IPS-NIHi11 (cell line): ENCODE measurements at places on chromosomes 6 and 20.
A peak's percentile ranks its signal among the peaks of the same experiment; 100 is the strongest.

- no peak for DNase-seq
Measured at GRCh38 chr6:159646733-159647132, 46.3 kb downstream of the SOD2 start.

DNA sequence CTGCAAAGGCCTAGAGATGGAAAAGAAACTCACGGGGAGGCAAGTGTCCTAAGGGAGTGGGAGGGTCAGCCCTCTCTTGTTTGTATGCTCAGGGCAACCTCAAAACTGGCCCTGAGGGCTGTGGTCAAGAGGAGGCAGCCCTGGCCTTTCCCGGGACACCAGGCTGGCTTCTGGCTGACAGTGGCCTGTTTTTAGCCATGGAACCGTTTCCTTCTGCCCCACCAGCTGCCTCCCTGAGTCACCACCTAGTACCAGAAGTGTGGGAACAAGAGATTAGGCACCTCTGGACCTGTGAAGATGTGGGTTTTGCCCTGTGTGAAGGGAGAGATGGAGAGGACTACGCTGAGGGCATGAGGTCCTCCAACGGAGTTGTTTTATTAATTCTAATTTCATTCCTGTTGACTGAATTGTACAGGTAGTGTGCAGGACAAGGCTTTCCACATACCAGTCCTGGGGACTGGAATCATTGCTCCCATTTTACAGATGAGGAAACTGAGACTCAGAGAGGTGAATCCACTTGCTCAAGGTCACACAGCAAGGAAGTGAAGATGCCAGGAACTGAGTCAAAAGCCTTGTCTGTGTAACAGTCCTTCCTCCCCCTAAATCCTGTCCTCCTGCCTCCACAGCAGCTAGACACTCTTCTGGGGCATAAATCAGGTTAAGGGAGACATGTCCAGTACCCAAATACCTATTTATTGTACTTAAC lies 5.5 kb downstream of the FOXS1 start:
- no peak for DNase-seq

- no peak for DNase-seq
Measured at GRCh38 chr20:13284830-13285229, 63.8 kb downstream of the ISM1 start.

GRCh38 chr6:118086159-118086558 lies 179.1 kb downstream of the SLC35F1 start:
- DNase-seq: no peak

DNA sequence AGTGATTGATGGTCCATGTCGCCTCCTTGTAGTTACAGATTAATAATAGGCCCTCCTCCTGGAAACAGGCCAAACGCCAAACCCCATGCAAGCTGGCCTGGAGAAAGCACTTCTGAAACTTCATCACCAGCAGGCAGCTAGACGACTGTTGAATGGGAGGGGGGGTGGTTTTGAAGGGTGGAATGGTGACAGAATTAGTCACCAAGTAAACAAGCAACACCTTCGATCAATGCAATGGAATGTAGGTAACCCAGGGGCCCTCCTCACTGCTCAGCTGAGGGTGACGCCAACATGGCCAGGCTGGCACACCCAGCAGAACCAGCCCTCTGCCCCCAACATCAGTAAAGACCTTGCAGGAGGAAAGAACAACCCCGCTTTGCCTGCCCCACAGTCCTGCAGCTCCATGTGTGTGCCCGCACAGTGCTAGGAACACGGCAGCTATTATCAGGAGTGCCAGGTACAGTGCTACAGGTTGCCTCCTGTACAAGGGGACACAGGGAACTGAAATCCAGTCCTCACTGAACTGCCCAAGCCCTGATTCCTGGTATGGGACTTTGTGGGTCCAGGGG lies 2.7 kb downstream of the BCAS1 start:
- DNase-seq: peak; percentile 68

DNA sequence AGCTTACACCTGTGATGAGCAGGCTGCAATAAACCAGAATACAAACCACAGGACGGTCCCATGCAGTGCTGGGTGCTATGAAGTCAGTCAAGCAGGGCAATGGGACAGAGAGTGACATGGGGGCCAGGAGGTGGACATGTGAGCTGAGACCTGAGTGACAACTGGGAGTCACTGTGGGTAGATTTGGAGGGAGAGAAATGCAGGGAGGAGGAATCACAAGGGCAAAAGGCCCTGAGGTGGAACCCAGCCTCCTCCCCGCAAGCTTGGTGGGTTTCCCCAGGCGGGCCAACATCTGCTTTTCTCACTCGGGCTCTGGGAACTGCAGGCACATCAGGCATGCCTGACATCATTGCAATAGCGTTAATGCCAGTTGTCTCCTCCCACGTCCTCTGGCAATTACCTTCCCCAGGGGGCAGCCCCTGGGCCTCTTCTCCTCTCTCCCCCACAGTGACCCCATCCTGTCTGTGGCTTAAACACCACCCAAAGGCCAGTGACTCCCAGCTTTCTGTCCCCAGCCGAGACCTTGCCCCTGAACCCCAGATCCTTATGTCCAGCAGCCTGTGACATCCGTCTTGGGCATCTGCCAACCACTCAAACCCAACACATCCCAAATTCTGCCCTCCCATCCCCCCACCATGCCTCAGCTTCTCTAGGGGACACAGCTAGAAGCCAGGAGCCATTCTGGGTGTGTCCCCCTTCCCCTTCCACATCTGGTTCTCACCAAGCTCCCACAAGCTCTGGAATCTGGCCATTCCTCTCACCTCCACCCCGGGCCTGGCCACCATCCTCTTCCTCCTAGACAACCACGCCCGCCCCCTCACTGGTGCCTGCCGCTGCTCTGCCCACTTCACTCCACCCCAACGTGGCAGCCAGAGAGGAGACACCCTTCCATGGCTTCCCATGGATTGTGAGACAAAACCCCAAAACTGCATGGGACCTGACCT lies 28.2 kb downstream of the PDRG1 start:
- no peak for DNase-seq

- DNase-seq: no peak
Measured at GRCh38 chr6:38503960-38504682, 135.6 kb downstream of the BTBD9 start.

DNA sequence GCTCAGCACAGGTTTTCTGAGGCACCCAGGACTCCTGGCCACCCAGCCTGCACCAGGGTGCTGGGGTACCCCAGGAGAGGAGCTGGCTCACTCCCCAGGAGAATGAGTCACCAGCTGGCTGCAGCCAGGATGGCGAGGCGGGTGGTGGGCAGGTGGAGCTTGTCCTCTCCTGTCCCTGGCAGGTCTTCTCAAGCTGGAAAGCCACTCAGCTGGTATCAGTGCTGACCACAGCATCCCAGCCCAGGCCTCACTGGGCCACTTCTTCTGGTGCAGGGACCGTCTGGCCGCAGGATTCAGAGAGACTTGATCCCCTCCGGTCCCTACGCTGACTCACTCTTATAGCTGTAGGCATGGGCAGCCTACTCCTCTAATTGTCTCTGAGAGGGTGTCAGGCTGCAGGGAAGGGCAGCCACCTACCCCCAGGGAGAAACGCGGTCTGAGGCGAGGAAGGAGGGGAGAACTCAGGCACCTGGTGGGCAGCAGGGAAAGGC lies 22.2 kb downstream of the TFEB start:
- peak; percentile 42 for DNase-seq

DNA sequence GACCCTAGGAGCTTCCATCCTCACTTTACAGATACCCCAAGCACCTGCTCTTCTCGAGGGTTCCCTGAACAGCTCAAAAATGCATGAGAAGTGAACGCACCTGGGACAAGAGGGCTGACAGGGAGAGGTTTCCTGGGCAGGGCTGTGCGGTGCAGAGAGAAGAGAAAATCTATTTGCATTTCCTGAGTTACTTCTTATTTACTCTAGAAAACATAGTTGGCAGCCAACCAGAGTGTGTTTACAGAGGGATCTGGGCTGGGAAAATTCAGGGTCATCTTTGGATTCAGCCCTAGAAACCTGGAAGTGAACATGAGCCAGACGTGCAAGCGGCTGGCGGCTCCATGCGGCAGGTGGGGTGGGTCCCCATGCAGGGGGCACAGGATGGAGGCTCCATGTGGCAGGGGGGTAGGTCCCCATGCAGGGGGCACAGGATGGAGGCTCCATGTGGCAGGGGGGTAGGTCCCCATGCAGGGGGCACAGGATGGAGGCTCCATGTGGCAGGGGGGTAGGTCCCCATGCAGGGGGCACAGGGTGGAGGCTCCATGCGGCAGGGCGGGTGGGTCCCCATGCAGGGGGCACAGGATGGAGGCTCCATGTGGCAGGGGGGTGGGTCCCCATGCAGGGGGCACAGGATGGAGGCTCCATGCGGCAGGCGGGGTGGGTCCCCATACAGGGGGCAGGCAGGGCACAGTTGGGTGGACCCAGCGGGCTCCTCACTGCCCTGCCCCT lies 342.0 kb downstream of the TAF4 start:
- no peak for DNase-seq

GRCh38 chr6:130796313-130796905 lies 30.8 kb upstream of the SMLR1 start:
- no peak for DNase-seq

DNA sequence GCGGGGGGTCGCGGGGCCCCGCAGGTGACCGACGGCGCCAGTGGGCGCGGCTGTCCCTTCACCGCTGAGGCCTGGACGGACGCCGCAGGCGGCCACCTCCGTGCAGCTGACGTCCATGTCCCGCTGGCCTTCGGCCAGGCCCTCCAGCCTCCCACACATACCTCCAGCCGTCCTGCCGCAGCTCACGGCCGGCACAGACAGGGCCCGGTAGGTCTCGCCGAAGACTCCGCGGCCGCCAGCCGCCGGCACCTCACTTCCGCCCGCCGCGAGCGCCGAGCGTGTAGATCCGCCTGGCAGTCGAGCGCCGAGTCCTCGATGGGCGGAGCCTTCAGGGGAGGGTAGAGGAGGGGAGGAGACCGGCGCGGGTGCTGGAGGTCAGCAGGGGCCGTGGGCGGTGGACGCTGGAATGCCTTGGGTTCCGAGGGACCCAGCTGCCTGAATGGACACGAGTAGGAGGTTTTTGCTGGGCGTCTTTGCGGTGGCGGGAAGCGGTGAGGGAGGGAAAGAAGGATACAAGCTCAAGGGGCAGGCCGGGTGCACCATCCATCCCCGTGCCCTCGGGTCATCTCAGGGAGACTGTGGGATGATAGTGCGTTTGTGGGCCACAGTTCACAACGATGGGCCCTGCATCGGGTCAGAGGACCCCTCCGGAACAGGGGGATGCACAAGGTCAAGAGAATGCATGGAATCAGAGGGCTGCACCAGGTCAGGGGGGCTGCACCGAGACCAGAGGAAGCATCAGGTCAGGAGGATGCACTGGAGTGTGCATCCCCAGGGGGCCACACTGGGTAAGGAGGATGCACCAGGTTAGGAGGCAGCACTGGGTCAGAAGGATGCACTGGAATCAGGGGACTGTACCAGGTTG lies at the start of gene EXOC2:
Gene EXOC2, minus strand, starts transcription at position 282 of the 865 bp plus-strand sequence. CDS start 55,321 bp downstream, outside the sequence.
- peak; percentile 90 for DNase-seq

DNA sequence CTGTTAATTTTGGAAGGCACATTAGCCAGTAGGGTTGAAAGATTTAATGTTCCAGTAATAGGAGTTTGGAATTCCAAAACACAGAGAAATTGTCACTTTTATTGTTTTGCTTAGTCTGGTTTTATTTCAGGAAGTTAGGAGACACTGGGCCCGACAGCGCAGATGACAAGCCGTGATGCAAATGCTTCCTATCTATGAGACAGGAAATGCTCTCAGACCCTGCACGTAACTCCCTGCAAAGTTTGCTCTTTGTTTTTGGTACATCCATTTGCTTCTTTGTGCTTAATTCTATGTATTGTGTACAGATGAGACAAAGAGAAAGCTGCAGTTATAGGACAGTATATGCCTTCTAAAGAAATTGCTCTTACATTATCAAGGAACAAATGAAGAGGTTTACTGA lies 201.6 kb upstream of the SGK1 start:
- DNase-seq: no peak

DNA sequence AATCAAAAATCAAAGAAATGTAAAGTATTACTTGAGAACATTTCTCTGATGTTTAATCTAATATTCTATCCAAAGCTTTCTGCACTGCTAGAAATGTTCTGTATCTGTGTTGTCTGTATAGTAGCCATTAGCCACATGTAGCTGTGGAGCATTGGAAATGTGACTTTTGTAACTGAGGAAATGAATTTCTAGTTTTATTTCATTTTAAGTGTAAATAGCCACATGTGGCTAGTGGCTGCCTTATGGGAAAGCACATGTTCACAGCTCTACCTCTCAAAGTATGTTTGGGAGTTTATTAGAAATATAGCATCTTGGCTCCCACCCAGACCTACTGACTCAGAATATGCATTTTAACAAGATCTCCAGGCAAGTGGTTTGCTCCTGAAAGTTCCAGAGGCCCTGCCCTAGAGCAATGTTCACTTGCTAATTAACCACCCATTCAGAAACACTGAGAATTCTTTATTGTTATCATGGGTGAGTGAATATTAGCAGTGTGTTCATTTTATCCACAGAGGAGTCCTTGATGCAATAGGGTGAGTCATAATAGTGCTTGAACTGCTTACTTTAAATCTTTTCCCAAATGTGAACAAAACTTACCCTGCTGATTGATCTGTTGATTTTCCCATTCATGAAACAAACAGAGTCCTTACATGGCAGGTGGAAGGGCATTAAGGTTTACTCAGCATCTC lies 282.7 kb downstream of the PLCB1 start:
- DNase-seq: no peak

GRCh38 chr6:31116661-31117385 lies 2.2 kb downstream of the PSORS1C1 start:
- DNase-seq: no peak

- DNase-seq: no peak
Measured at GRCh38 chr6:88493717-88494116, 327.6 kb upstream of the CNR1 start.

DNA sequence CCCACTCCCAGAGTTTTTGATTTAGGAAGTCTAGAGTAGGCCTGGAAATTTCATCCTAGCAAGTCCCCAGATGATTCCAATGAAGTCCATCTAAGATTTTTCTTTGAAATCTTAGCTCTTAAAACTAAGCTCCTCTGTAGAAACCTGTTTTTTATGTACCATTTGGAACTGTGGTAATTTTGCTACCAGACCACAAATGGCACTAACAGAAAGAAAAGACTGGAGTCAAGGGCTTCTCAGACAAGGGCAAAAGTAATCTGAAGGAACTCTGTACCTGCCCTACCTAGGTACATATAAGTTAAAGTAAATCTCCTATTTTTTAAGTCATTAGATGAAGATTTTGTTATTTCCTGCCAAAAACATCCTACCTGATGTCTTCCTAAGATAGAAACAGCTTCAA lies 155.0 kb upstream of the HTR1E start:
- DNase-seq: no peak

DNA sequence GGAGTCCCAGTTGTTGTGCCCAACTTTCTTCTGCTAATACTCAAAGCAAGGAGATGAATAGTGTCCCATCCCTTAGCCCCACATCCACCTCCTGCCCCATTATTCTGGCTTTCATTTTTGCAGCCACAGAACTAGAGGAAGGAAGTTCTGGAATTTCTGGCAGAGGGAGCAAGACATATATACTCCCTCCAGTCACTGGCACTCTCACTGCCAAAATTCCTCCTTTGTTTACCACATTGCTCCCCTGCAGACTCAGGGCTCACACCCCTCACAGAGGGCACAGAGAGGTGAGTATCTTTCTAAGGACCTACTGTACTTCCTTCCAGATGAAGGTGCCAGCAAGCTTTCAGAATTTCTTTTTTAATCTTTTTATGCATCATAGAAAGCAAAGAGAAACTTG lies 168.0 kb upstream of the ID4 start:
- no peak for DNase-seq

- no peak for DNase-seq
Measured at GRCh38 chr20:50431066-50431450, 79.1 kb upstream of the PTPN1 start.

GRCh38 chr20:62476056-62476838 lies 452 bp upstream of the GATA5 start:
- DNase-seq: peak; percentile 66
